ENCODE measurements at places on chromosomes 13 and 19.

DNA sequence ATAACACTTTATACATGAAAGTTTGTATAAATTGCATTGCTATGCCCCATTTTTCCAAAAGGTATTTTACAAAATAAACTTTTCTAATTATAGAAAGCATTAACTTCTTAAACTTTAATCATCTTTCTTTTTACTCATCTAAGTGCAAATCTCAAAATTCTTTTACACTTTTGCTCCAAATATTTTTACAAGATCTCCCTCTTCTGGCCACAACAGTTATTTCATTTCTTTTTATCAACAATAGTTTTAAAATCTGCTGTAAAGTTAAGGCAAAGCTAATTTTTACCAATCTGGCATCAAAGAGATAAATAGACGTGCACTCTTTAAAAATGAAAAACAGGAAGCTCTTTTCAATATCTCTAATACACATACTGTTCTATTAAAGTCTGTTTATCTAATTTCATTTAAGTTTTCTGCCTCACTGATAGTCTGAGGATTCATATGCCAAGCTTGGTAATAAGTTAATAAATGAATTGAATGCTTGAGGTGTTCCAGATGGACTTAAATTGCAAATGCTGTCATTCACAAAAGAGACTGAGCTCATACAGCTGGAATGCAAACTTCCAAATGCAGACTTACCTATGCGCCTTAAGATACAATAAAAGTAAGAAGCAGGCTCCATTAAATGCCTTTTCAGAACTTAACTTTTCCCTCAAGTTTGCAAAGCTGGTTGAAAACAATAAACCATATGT, 583.0 kb upstream of the ATXN8OS start:
- peak; percentile 3 for DNase-seq

- DNase-seq, result no peak
Observed at GRCh38 chr19:11201791-11202190, 4.4 kb upstream of the KANK2 start.

DNA sequence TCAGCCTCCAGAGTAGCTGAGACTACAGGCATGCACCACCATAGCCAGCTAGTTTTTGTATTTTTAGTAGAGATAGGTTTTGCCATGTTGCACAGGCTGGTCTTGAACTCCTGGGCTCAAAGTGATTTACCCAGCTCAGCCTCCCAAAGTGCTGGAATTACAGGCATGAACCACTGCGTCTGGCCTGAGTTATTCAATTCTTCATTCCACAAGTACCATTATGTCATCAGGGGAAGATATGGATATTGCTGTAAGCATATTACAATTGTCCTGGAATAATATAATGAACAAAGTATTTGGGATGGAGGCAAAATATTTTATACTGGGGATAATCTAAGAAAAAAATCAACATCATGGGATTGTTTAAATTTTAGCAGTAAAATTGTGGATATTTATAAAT, 646.0 kb upstream of the SLITRK6 start:
- DNase-seq, result no peak

- DNase-seq, result no peak
Observed at GRCh38 chr19:38122402-38123093, 101.5 kb downstream of the DPF1 start.

DNA sequence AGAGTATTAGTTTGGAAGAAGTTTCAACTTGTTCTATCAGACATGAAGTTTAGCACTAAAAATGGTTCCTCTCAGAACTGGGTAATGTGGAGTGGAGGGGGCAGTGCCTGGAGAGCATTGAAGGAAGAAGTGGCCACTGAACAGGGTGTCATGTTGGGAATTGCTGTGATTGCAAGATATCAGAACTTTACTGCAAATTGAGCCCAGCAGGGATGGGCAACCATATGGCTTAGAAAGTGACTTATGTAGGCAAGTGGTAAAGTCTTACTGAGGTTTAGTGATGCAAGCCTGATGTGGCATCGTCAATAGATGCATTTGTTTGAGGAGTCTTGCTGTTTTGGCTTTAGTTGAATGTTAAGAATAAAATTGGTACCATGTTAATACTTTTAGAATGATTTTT, 31.7 kb downstream of the WASF3 start:
- no peak for DNase-seq

DNA sequence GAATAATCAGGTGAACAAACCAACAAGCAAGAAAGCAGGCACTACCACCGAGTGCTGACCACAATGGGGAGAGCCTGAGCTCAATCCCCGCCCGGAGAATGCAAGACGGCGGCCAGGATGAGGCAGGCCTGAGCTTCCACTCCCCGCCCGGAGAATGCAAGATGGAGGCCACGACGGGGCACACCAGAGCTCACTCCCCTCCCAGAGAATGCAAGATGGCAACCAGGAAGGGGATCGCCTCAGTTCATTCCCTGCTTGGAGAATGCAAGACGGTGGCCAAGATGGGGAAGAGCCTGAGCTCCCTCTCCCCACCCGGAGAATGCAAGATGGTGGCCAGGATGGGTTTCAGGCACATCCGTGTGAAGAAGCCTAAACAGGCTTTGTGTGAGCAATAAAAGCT, 24.7 kb upstream of the MIER2 start:
- DNase-seq, result no peak

- DNase-seq, result no peak
Observed at GRCh38 chr19:6489278-6490061, 7.9 kb upstream of the DENND1C start.

DNA sequence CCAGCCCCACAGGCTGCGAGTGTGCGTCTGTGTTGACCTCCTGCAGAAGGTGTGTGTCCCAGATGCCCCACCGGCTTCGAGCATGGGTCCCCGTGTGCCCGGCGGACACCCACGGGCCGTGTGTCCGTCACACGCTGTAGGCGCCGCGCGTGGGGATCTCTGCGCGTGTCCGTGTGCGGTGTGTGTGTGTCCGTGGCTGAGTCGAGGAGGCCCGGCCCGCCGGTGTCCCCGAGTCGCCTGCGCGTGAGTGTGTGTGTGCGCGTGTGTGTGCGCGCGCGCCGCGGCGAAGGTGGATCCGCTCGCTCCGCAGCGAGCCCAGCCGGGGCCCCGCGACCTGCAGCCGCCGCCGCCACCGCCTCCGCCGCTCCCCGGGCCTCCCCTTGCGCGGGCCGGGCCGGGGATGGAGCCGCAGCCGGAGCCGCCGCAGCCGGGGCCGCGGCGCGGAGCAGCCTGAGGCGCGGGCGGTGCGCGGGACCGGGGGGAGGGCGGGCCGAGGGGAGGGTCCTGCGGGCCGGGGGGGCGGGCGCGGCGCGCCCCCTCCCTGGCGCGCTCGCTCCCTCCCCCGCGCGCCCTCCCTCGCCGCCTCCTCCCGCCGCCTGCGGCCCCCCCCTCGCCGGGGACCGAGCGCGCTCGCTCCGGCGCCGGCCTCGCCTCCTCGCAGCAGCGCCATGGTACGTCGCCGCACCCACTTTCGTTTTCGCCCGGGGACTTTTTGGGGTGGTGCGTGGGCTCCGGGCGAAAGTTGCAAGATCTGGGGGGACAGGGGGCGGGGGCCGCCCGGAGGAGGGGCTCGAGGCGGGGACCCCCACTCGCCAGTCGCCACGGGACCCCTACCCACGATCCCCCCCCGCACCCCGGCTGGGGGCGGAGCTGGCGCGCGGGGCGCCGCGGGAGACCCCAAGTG, 7.1 kb upstream of the NFIC start:
- no peak for DNase-seq

- no peak for DNase-seq
Observed at GRCh38 chr19:32176591-32176990, 168.8 kb upstream of the ZNF507 start.

GRCh38 chr19:36605101-36605876, at the start of gene ZNF382:
ZNF382 (plus strand) TSS chr19:36605313; CDS start chr19:36609915, 4,602 bp downstream.
- DNase-seq, result no peak

DNA sequence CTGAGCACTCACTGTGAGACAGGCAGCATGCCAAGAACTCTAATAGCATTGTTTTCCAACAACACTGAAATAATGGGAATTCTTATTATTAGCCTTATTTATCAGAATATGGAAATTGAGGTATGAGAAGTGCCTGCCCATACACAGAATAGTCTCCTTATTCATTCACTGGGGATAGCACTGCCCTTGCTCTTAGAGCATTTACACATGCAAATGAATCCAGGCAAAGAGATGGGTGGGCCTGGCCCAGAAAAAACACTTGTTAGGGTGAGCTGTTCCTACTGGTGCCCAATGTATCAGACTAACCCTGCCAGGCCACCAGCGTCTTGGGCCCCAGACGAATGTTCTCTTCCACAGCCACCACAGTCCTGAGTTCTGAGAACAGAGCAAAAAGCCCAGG, 112.9 kb downstream of the TUBA3C start:
- DNase-seq, result no peak

GRCh38 chr13:104592127-104592526, 1525.9 kb upstream of the SLC10A2 start:
- no peak for DNase-seq

- DNase-seq, result no peak
Observed at GRCh38 chr13:45356966-45357672, 16.1 kb upstream of the TPT1 start.

DNA sequence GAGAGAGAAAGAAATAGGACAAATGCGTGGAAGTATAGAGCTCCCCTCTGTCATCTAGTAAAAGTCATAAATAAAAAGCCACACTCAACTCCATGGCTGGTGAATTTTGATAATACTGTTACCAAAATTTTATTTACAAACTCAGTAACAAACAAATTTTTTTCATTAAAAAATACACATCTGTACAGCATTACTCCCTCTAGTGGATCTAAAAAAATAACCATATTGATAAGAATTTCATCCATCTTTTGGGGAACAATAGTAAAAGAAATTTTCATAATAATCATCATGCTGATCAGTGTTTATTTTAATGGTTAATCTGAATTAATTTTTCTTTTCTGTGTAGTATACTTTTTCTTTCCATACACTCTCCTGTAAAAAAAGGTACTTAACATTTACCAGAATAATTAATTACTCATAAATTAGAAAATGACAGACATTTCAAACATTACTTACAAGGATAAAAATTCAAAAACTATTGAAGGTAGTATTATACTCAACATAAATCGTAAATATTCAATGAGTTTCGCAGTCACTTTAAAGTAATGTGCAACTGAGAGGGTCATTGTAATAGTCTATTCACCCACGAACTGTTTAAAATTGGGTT, 173.5 kb upstream of the LSM14A start:
- peak; percentile 8 for DNase-seq

GRCh38 chr19:49546825-49547565, 19.2 kb downstream of the RCN3 start:
- peak; percentile 89 for DNase-seq
